Left colon (tissue), 2 donors: ENCODE measurements at places on chromosomes 1 and 21. TPM values are rescaled to one million over a fixed set of nuclear protein-coding genes. Genes with fewer than 3 reads are reported as not detected.

DNA sequence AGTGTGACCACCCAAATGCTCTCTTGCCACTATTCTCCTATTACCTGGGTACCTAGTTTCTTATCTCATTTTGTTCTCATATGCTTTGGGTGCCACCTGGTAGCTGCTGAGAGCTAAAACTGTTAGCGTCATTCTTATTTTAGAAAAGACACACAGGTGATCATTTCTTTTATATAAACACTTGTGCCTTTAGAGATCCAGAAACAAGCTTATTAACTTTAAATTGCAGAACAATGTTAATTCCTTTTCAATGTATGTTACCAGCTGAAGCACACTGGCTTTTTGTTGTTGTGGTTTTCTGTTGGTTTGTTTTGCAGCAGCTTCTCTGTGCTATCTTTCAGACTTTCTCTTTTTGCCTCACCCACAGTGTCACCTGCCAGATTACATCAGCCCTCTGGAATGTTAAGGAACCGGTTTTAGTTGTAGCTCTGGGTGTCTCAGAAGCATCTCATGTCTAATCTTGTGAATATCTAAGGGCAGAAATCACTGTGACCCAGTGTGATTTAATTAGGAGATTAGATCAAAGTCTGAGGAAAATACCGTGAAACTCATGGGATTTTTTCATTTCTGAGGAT is 43.4 kb upstream of the SLC19A2 start:
- DNase-seq: peak; percentile 73

Gene FCRL2
- total RNA-seq: 1.2 TPM

DNA sequence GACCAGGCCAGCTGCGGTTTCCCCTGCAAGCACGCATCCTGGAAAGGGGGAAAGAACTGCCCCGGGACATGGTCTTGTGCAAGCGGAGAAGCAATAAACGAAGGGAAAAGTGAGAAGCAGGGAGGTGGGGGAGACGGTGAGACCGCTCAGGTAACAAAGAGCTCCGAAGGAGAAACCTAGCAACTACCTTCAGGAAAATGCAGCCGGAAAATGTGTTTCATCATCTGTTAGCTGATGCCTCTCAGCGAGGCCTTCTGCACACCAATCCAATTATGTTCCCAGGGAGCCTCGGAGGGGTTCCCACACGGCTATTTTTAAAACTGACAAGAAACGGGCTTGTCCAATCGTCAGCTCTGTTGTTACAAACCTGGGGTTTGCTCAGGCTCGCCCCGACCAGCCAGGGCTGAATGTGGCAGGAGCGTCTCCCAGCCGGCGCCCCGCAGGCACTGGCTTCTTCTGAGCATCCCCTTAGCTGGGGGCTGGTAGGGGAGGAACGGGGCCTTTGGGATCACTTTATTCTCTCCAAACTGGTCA is 3.4 kb downstream of the RIPK4 start:
- DNase-seq: no peak

DNA sequence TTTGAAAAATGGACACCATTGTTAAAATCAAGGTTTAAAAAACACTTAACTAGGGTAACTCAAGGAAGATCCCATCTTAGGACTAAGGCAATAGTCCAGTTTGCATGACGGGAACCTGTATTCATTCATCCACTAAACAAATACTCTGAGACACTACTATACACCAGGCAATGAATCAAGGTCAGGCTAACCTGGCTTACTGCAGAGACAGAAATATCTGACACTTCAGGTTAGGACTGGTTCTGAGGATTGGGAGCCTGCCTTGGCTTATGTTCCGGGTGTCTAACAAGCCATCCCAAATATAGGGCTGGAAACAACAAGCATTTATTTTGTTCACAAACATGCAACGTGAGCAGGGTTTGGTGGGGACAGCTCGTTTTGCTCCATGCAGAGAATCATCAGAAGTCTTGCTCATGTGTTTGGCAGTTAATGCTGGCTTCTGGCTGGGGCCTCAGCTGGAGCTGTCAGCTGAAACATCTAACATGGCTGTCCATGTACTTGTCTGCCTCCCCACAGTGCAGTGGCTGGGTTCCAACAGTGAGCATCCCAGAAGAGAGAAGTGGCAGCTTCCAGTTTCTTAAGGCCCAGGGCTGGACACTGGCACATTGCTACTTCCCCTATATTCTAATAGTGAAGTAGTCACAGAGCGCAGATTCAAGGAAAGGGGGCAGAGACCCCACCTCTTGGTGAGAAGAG is 37.0 kb upstream of the CAMK1G start:
- DNase-seq: no peak

GRCh38 chr1:94111879-94112278 is 9.1 kb downstream of the ABCA4 start:
- DNase-seq: no peak

DNA sequence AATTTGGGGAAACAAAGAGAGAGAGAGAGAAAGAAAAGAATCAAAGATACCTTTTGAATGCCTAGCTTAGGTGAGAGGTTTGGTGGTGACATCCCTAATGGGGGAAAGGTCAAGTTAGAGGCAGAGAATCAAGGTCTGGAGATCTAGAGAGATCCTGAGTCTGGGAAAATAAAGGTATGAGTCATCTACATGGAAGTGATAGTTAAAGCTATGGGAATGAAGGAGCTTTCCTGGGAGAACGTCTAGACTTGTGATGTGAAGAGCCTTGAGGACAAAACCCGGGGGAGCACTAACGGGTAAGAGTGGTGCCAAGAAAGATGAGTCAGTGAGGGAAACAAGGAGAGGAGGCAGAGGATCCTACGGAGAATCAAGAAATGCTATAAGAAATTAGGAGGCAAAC is 110.8 kb upstream of the RUNX1 start:
- DNase-seq: no peak

Gene RHEX
- total RNA-seq: 1.6 TPM

- DNase-seq: no peak
Measured at GRCh38 chr1:205986861-205987260, 16.3 kb downstream of the RAB7B start.

GRCh38 chr21:32612999-32613337 is 791 bp upstream of the CFAP298 start:
- DNase-seq: no peak
